ENCODE measurements at places on chromosomes 13 and 19.

GRCh38 chr19:51460164-51460992, 2.1 kb upstream of the SIGLEC8 start:
- DNase-seq, result peak; percentile 59

DNA sequence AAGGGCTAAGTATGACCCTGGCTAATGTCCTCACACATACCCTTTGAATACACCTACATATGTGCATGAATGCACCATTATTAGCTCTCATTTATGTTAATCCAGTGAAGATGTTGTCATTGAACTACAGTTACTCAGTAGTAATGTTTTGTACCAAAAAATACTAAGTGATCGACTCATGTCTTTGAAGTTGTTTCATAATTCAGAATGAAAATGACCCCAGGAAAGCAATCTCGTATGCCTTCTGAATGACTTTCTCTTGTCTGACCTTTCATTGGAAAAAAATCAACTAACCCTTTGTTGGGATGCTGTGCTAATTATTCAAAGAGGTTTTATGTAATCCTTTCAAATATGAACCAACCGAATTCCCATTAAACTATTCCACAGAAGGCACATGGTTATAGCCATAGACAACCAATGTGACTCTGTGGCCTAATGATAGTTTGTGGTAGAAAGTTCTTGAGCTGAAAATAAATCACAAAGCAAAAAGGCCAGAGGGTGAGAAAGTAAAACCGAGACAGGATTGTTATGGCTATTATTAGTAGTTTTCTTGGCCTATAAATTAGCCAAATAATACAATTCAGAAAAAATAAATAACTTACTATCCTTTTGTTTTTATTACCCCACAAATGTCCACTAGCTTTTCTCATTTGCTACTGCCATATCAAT, 86.8 kb upstream of the STARD13 start:
- DNase-seq, result no peak

DNA sequence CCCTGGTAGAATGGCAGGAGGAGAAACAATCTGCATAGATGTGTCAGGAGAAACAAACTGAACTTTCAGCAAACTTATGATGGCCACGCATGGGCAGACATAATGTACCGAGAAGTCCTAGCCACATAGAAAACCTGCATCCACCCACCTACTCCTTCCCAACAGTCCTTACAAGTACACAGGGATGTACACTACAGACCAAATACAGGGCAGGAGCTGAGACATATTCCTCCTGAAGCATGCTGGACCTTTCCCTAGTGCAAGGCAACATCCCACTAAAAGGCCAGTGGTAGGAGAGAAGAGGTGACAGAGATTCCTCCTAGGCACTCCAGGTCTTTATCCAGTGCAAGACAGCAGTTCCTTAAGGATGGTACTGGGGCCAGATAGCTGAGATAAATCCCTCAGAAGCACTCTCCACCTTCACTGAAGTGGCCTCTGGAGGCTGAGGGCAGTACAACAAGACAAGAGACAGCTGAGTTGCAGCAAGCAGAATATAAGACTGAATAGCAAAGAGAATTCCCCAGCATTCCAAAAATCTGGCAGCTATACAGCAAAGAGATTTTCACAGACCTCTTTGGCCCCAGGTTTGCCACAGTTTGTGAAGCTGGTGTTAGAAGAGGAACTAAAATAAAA, 18.3 kb downstream of the VWA8 start:
- DNase-seq, result peak; percentile 9

DNA sequence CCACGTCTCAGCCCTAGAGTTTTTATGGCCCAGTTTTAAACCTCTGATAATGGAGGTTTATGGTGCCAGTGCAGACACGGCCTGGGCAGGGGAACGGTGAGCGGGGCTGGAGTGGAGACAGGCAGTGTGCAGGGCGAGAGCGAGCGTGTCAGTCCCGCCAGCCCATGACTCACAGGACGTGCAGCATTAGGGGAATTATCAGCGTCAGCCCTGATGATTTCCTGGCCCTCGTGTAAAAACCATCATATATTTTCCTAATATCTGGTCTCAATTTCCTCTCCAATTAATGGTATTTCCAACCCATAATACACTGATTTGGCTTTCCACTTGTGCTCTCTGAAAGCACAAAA, 104.6 kb upstream of the VSTM2B start:
- no peak for DNase-seq

- DNase-seq, result peak; percentile 94
Measured at GRCh38 chr13:113122550-113123225, at the start of gene F10. F10 (plus strand) TSS chr13:113122799; CDS start chr13:113122856, 57 bp downstream.

Measured in small intestine (tissue), 16 donors.